NCI-H748 treated with DMSO at 0.1 percent for 48 hours (cell line): ENCODE measurements at places on chromosomes 2 and 18.
A peak's percentile ranks its signal among the peaks of the same experiment; 100 is the strongest.

GRCh38 chr2:116975608-116976007, 838.9 kb upstream of the DDX18 start:
- no peak for DNase-seq

DNA sequence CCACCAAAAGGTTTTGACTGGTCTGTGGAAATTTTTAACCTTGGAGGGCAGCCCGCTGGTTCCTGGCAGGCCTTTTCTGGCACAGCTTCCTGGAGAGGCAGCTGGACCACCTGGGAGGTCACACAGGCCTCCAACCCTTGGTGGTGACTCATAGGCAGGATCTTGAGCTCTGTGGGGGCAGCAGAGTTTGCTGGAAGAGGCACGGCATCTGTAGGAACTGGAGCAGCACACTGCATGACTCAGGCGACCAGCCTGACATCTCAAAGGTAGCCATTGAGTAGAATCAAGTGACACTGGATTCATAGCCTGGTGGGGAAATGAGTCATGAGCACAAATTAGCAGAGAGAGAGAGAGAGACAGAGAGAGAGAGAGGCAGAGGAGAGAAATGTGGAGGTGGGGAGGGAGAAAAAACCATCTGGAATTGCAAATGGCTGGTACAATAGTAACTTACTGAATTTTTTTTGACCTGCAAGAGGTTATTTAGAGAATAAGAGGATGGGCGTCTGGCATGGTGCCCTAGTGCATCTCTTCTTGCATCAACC, 57.4 kb downstream of the TRPM8 start:
- no peak for DNase-seq

GRCh38 chr18:58438958-58439300, 190.0 kb downstream of the ALPK2 start:
- DNase-seq: no peak

DNA sequence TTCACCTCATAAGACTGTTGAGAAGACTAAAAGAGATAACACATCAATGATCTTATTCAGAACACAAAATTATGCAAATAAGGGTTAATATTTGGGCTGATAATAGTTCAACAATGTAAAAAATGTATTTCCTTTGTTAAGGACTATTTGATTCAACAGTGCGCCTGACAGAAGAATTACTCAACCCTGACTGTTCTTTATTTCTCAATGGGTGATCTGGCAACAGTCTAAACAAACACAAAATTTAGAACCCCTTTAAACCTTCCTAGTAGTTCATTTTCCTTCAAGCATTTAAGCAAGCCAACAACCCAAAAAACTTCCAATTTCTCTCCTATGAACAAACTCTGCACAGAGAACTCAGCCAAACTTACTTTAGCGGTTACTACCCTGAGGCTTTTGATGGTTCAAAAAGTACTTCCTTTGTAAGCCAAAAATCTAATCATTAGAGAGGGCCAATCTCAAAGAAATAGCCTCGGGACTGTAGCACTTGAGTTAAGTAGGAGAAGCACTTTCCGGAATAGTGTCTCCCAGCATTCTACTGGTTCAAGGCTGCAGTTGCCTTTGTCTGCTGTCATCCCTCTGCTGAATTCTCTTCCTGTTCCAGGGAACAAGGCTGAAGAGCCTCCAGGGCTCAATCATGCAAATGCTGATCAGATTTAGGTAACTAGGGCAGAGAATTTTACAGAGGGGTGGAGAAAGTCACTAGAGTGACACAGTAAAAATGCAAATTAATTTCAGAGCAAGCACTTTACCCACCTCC, 40.9 kb upstream of the MAPK4 start:
- no peak for DNase-seq

- DNase-seq: no peak
These were observed 82.5 kb upstream of the EPB41L3 start for GRCh38 chr18:5626130-5626880.

- DNase-seq: peak; percentile 13
These were observed 80.6 kb upstream of the DOCK10 start for GRCh38 chr2:225122583-225123486.

DNA sequence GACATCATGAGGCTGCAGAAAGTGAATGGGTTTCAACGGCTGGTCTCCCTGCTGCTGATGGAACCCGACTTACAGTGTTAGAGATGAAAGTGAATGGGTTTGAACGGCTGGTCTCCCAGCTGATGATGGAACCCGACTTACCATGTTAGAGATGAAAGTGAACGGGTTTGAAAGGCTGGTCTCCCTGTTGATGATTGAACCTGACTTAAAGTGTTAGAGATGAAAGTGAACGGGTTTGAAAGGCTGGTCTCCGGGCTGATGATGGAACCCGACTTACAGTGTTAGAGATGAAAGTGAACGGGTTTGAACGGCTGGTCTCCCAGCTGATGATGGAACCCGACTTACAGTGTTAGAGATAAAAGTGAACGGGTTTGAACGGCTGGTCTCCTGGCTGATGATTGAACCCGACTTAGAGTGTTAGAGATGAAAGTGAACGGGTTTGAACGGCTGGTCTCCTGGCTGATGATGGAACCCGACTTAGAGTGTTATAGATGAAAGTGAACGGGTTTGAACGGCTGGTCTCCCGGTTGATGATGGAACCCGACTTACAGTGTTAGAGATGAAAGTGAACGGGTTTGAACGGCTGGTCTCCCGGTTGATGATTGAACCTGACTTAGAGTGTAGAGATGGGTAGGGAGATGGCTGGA, 76.1 kb upstream of the ALKAL2 start:
- no peak for DNase-seq

DNA sequence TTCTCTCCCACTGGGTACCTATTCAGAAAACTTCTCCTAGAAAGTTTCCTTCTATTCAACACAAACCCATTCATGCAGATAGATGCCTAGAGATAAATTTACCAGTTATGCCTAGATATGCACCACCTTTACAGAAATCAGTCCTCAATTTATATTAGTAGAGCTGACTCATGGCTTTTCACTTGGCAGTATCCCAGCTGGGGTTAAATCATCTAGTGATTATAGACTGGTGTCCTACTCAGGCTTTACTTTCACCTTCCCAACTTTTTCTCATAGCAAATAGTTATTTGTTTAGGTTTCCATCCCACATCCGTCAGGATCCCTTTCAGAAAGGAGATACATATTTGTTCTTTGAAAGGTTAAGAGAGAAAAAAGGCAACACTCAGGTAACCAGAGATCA, 124.5 kb downstream of the AQP4 start:
- DNase-seq: no peak

DNA sequence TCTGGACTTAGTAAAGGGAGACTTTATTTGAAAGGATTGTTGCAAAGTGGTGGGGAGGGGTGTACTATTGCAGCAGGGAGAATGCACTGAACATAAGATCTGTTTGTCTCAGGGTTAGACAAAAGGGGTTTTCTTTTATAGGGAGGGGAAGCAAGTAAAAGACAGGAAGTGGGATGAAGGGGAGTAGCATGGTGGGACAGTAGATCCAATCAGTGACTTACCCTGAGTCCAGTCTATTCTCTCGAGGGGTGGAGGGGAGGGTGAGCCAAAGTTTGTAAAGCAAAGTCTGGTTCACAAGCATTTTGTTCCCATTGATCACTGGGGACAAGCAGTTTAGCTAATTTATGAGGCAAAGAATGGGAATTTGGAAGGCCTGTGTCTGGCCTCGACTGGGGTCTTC, 35.0 kb upstream of the CYP27C1 start:
- DNase-seq: no peak

GRCh38 chr18:38174173-38174572, 608.6 kb upstream of the CELF4 start:
- DNase-seq: no peak

- no peak for DNase-seq
These were observed 67.4 kb upstream of the GALNT5 start for GRCh38 chr2:157190151-157190550.

GRCh38 chr2:120236316-120236715, 13.1 kb upstream of the TMEM185B start:
- no peak for DNase-seq

- no peak for DNase-seq
These were observed 12.0 kb downstream of the PCARE start for GRCh38 chr2:29062371-29062770.

DNA sequence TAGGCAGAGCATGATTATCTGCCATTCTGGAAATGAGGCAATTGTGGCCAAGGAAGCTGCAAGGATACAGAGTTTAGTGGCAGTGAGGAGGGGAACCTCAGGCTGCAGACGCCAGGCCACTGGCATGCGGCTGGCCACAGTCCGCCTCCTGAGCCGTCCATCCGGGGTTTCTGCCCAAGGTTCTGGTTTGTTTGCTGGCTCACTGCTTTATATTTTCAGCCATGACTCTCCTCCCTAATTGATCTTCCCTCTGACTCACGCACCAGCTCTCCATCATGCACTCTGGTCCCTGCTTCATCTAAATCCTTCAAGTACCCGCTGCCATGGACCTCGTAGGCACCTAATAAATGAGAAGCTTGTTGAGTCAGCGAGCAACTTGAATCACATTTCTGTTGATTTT, 107.8 kb upstream of the REV1 start:
- DNase-seq: no peak

GRCh38 chr2:66507673-66508201, 72.8 kb downstream of the MEIS1 start:
- no peak for DNase-seq

DNA sequence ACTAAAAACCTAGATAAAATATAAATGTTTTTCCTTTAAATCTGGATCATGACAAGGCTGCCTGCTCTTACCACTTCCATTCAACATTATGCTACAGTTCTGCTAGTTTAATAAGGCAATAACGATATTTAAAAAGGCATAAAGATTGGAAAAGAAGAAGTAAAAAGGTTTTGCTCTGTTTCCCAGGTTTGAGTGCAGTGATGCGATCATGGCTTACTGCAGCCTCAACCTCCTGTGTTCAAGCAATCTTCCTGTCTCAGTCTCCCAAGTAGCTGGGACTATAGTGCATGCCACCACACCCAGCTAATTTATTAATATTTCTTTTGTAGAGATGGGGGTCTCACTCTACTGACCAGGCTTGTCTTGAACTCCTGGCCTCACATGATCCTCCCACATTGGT, 40.8 kb downstream of the PROKR1 start:
- no peak for DNase-seq

DNA sequence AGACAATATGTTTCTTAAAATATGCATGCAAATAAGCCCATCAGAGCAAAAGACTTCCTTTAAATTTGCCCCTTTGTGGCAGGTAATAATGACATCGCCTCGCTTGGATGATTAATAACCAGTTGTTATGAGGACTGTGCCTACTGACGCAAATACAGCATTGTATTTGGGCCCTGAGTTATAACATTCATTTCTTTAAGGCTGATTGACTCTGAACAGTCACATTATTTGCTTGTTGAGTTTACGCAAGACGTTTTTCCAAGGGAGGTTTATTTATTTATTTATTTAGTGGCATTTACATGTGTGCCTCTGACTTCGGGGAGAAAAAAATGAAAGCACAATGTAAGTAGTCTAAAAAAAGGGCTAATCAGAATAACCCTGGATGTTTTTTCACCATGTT, 88.3 kb downstream of the SLC8A1 start:
- DNase-seq: no peak
